Endothelial cell (in vitro differentiated cells): ENCODE measurements at places on chromosomes 3 and 15. TPM values are rescaled to one million over a fixed set of nuclear protein-coding genes. Genes with fewer than 3 reads are reported as not detected.

Gene LRRC31
- 0.23 TPM for total RNA-seq

Gene TICRR
- 4.8 TPM for total RNA-seq

Gene DNAH12
- total RNA-seq = 0.85 TPM

Gene EMC7
- total RNA-seq = 41.8 TPM

DNA sequence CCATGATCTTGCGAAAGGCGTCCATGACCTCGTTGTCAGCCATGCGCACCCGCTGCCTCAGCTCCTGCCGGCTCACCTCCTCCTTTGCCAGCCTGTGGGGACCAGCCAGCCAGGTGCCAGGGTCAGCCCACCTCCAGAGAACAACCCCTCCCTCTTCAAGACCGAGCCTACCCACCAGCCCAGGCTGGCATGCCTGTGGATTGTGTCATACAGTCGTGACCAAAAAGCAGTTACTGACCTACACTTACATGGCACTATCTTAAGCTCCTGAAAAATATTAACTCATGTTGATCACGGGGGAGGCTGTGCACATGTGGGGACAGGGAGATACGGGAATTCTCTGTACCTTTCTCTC is 10.7 kb upstream of the CAMK1 start:
- no peak for DNase-seq

DNA sequence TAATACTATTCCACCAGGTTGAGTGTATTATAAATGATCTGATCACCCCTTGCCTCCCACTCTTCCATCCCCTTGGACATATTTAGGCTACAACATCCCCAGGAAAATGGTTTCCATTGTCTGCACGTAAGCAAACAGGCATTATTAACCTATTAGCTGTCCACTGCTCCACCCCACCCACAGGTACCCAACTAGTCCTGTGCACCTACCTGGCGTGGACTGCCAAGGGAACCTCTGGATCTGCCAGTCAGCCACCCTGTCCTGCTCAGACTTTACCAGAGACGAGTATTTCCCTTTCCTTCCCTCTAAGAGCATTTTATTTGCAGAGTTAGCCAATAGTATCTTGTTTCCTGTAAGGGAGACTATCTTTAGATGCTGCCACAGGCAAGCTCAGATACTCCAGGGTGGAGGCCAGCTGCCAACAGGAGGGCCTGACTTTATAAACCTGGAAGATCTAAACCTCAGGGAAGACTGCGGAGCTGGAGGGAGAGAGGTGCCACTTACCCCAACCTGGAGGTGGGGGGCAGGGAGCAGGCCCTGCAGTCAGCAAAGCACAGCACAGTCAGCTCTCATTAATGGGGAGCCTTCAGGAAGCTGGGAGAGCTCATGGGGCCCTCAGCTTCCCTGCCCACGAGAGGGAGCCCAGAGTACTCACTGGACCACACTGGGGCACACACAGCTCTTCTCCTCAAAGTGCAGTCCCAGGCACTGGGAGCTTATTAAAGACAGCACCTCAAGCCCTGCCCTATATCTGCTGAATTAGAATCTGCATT is at the start of gene CX3CR1:
CX3CR1 (minus strand) TSS at position 292 of the 773 bp plus-strand sequence. CDS start 13,527 bp downstream, outside the sequence.
- DNase-seq = no peak

- no peak for DNase-seq
Observed at GRCh38 chr15:77612958-77613601, 19.6 kb downstream of the LINGO1 start.

DNA sequence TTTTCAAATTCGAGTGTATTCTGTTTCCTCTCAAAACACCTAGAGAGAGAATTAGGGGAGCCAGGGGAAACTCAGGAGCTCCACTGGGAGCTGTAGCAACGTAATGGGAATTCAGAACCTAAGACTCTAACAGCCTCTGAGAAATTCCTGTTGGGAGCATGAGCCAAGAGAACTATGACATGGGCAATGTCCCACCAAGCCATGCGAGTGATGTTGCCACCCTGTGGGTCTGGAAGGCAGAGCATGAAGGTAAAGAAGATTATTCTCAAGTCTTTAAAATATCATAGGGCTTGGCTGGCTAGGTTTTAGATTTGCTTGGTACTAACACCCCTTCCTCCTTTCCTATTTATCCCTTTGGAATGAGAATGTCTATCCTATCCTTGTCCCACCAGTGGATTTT is 392.6 kb upstream of the ADAMTS9 start:
- no peak for DNase-seq

- DNase-seq = no peak
Observed at GRCh38 chr15:80437334-80437891, 33.2 kb downstream of the ARNT2 start.

DNA sequence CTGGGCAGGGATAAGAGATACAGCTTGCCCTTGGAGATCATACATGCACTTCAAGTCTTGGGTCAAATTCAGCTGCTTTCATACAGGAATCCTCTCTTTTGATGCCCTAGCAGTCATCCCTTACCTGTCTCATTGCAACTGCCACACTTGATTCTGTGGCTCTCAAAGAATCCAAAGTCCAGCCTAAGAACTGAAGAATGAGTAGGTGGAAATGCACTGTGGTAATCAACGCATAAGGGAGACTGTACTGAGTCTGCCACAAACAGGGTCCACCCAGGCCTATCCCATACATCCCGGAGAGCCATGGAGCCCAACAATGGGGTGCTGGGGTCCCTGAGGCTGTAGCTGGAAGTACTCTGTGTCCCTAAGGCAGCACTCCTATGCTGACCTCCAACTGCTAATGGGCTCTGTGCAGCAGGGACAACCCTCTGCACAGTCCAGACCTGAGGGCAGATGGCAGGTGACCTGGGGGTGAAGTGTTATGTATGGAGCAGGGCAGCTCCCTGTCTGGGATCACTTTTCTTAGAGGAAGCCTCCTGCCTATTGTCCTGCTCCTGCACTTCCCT is 1.7 kb upstream of the VPS18 start:
- no peak for DNase-seq

GRCh38 chr3:173957646-173958045 is 560.1 kb downstream of the NLGN1 start:
- no peak for DNase-seq

GRCh38 chr15:69634860-69635259 is 182.2 kb downstream of the RPLP1 start:
- no peak for DNase-seq
